ENCODE measurements at places on chromosomes 5 and 9.

GRCh38 chr5:166581826-166582225 lies 1709.6 kb upstream of the WWC1 start:
- DNase-seq, result no peak

GRCh38 chr5:45750574-45750973 lies 54.4 kb upstream of the HCN1 start:
- no peak for DNase-seq

DNA sequence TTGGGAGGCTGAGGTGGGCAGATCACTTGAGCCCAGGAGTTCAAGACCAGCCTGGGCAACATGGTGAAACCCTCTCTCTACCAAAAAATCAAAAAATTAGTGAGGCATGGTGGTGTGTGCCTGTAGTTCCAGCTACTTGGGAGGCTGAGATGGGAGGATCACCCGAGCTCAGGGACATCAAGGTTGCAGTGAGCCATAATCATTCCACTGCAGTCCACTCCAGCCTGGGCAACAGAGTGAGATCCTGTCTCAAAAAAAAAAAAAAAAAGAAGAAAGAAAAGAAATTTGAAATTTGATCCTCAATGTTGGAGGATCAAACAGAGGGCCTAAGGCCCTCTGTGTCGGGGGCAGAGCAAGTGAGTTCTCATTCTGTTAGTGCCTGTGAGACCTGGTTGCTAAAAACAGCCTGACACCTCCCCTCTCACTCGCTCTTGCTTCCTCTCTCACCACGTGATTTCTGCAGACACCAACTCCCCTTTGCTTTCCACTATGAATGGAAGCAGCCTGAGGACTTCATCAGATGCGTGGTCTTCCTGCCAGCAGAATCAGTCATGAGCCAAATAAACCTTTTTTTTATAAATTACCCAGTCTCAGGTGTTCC lies 8.4 kb upstream of the GOLPH3 start:
- DNase-seq, result no peak

DNA sequence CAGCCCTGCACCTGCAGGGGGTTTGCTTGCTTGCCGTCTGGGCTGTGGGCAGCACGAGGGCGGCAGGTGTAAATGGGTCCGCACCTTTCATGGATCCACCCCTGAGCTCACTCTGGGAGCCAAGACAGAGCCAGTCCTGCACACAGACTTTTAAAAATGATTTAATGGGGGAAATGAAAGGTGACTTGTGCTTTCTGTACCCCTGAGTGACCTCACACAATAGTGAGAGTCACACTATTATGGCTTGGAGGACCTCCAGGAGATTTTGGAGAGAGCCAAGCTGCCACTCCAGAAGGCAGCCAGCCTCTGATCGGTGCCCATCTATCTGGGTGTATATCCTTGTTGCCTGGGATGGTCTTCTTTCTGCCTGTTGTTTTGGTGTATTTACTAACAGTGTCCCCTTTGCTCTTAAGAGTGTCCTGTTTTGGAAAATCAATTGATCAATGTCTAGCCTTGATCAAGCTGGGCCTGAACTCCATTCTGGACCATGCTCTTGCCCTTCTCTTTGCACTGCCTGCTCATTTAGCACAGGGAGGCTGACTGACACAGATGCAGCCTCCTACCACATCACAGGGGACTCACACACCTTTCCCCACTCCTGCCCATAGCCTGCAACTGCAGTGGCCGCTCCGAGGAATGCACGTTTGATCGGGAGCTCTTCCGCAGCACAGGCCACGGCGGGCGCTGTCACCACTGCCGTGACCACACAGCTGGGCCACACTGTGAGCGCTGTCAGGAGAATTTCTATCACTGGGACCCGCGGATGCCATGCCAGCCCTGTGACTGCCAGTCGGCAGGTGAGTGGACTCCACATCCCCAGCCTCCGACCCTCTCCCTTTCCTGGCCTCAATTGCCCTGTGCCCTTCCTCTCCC lies 29.5 kb downstream of the LAMC3 start:
- DNase-seq, result no peak

DNA sequence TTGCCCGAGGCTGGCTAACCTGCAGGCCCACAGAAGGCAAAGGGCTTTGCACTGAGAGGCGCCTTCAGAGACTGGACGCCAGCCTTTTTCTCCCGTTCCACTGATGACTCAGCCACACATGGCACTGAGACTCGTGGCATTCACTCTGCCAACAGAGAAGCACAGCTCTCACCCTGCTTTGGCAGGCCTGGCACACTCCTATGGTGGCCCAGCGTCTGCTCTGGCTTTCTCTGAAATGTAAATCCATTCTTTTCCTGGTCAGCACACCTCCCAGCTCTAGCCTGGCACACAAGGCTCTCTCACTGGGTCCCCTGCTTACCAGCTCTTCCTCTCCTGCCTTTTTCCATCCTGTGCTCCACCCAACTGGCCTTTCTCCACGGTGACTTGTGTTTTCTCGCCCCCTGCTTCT lies 5.9 kb upstream of the MELK start:
- DNase-seq, result no peak

DNA sequence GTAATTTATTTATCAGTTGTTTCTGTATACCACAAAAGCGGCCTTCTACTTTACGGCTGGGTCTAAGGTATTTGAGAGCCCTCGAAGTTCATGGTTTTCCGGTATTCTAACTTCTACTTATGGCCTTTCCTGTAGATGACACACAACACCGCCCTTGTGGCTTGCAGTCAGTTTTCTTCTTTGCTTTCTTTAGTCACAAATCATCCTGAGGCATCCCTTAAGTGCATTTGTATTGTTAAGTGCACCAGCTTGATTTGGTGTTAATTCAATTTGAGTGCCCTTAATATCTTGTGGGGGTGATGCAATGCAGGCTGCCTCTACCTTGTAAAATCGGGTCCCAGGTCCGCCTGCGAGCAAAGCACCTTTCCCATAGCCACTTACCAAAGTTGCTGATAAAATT lies 511.9 kb downstream of the CCDC171 start:
- peak; percentile 39 for DNase-seq

GRCh38 chr9:110874963-110875674 lies 163.2 kb downstream of the LPAR1 start:
- DNase-seq, result no peak

DNA sequence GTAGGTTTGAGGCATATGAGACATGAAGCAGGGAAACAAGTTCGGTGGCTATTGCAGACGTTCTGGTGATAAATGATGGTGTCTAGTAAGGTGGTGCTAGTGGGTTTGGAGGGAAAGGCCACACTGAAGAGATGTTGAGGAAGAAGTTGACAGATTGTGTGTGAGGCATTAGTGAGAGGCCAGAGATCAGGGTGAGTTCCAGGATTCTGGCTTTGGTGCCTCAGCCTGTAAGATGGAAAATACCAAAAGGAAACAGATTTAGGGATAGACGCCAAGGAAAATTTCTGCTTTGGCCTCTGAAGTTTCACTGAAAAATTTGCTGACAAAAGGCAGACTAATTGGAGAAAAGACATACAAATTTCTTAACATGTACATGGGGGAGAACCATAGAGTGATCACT lies 6.4 kb upstream of the PAIP1 start:
- DNase-seq, result no peak

DNA sequence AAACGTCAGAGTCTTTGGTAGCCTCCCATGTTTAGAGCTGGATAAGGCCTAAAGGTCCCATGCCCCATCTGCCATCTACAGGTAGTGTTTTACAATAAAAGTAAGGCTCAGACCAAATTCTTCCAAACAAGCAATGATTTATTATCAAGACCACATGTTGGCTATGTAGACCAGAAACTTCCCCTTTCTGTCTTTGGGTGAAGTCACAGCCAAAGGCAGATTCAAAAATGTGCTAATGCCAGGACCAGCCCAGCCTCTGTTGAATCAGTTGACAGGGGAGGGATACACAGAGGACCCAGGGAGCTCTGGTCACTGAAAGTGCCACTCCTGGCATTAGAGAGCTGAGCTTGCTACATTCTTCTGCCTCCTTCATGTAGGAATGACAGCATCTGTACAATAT lies 360.8 kb downstream of the NTRK2 start:
- no peak for DNase-seq

GRCh38 chr5:129609710-129610109 lies 138.2 kb upstream of the MINAR2 start:
- no peak for DNase-seq

DNA sequence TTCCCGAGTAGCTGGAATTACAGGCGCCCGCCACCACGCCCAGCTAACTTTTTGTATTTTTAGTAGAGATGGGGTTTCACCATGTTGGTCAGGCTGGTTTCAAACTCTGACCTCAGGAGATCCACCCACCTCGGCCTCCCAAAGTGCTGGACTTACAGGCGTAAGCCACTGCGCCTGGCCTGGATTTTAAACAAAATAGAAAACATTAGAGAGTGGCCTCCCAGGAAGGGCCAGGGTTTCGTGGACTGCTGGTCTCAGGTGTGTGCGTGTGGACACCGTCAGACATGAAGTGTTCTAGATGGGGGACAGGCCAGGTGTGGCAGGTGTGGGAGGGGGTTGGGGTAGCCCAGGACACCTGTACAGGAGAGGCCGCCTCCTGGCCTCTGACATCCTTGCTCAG lies 7.0 kb upstream of the GBGT1 start:
- DNase-seq, result no peak

Measured in NCI-H1417 (cell line).